GM20000 (cell line): ENCODE measurements at places on chromosomes 2 and 18.

DNA sequence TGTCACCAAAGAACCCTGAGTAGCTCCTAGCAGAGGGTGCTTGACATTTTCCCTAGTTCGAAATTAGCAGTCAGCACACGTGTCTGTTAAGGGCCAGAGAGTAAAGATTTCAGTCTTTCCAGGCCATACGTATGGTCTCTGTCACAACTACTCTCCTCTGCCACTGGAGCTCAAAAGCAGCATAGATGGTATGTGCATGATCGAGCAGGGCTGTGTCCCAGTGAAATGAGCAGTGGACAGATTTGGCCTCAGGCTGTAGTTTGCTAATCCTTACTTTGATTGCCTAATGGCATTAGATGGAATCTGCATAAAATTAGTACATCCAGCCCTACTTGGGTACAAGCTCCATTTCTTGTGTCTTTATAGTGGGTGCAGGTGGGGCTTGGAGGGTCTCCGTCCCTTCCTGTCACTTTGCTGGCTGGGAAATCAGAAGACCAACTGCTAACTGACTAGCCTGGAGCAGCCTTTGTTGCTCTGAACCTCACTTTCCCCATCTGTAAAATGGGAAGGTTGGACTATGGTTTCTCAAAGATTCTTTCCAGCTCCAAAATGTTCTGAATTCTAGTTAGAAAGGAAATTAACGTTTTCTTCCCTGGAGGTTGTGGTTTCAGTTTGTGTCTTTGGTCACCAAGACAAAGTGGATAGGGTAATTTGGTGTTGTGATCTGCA is 108.5 kb downstream of the GLI2 start:
- DNase-seq: no peak

GRCh38 chr2:40809156-40809555 is 357.3 kb upstream of the SLC8A1 start:
- no peak for DNase-seq

DNA sequence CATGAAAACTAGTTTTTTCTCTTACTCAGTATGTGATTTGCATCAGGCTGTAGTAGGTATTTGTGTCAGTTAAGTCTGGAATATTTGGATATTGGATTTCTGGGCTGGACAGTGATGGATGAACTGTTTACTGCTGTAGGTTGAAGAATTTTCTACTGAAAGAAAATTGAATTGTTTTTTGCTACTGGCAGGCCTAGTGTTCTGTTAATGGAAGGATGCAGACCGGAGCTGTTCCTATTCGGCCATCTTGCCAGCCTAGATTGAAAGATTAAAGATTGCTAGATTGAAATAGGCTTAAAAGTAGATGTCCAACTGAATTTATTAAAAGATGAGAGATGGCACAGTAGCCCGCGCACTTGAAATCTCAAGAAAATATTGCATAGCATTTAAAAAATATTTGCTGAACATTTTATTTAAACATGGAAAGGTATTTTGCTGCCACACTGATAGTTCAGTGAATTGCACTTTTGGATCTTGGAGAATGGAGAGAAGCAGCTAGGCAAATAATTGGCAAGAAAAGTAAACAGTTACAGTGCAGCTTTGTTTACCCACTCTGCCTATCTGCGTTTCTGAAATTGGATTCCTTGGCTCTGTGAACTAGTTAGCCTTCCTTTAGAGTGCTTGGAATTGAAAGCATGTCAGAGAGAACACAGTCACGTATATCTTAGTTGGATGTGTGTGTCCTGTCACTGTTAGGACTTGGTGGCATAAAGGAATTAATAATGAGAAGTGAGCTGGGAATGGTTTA is 54.1 kb downstream of the EPB41L5 start:
- no peak for DNase-seq

DNA sequence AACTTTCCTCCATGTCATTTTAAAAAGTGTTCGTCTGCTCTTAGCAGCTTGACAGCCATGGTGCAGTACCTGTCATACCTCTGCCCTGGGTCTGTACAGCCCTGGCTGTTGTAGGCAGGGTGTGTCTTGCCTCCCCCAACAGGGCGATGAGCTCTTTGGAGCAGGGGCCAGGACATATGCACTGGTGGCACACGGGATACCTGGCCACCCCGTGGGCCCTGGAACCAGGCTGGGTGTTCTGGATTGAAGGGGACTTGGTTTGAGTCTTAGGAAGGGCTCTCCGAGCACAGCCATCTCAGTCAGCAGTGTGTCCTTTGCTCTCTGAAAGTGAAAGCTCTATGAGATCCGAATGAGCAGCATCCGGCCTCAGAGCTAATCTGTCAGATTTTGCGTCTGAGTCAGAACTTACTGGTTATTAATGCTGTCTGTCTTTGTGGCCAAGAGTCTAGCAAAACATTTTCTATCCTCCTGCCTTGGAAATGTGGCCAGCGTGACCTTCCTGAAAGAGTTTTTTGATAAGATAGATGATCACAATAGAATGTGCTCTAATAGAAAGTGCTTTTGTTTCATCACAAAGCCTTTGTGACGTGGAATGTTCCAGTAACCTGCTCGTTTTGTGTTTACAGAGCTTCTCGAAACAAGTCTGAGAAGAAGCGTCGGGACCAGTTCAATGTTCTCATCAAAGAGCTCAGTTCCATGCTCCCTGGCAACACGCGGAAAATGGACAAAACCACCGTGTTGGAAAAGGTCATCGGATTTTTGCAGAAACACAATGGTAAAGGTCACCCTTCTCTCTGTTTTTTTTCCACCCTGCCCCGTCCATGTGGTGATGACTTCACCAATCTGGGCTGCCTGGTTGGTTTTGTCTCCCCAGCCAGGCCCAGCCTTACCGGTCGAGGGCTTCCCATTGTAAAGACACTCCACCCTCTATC is 77.3 kb upstream of the RPL31 start:
- DNase-seq: peak; percentile 52

- DNase-seq: no peak
These were observed 128.7 kb downstream of the CAPN13 start for GRCh38 chr2:30678410-30679137.

DNA sequence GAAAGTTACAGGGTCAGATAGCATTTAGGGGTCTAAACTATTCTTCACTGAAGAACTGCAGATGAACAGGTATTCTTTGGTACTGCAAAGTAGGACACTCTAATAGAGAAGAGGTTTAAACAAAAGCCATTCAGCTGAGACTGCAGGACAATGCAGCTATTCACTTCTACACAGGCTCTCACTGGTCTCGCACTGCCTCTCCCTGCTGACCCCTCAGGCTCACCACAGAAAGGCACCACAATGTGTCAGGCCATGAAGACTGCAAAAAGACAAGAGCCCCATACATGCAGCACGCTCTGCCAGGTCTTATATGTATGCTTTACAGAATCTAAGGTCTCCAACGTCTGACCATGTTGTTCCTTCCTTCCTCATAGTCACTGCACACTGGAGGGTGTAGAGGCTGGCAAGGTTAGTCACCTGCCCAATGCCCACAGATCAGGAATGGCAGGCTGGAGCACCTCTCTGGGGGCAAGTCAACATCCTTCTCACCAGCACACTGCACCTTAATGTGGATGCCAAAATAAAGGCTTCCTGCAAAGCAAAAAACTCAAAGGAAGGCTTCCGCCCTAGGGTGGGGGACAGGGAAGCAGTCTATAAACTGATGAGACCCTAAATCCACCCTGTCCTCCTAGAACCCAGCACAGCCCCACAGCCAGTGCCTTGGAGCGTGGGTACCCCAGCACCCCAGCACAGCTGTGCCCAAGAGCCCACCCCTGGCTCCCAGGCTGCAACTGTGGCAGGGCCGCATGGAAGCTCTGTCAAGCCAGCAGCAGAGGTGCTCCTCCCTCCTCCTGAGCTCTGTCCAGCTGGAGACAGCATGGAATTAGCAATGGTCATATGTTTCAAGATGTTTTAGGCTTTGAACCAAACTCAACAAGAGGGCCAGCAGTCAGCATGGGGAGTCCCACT is 10.7 kb upstream of the RNU4ATAC start:
- no peak for DNase-seq

- no peak for DNase-seq
These were observed 420.6 kb downstream of the CMPK2 start for GRCh38 chr2:6445156-6445555.

GRCh38 chr2:180319586-180320405 is 312.7 kb upstream of the CWC22 start:
- peak; percentile 7 for DNase-seq

DNA sequence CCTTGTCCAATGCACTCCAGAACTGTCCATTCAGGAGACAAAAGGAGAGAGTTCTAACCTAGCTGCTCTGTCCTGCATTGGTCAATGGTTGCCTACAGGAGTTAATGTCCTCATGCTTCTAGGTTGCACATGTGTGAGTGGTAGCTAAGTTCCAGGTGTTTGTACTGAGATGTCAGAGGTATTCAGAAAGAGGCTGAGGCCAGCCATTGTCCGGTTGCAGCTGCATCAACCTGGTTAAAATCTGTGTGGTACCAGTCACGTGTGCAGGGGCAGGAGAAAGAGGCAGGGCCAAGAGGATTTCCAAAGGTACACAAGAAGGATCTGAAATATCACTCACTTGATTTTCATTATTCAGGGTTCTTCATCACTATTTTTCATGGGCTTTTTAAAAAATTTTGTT is 70.8 kb downstream of the DTNA start:
- DNase-seq: no peak
